ENCODE measurements at places on chromosomes 1 and 21.

GRCh38 chr1:2528016-2528415, 1.6 kb upstream of the PANK4 start:
- no peak for DNase-seq

- DNase-seq = no peak
Observed at GRCh38 chr1:204630132-204630905, 55.2 kb downstream of the LRRN2 start.

- no peak for DNase-seq
Observed at GRCh38 chr1:232463225-232463624, 166.7 kb downstream of the SIPA1L2 start.

DNA sequence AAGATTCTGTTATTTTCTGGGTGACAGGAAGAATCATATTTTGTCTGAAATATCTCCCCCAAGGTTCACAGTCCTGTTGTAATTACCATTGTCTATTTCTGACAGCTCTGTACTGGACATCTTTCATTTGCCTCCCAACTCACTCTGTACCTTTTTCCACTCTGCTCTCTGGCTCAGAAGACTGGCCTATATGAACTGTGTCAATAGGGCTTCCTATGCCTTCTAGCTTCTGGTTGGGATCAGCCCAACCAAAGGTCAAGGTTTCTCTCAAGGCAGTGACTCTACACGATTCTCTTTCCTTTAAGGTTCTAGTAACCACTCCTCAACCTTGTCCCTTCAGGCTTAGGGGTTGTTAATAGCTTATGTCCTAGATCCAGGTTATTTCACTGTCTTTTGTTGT, 17.5 kb downstream of the KLHL12 start:
- DNase-seq = no peak

GRCh38 chr21:41219498-41220207, 51.7 kb downstream of the BACE2 start:
- DNase-seq = no peak

DNA sequence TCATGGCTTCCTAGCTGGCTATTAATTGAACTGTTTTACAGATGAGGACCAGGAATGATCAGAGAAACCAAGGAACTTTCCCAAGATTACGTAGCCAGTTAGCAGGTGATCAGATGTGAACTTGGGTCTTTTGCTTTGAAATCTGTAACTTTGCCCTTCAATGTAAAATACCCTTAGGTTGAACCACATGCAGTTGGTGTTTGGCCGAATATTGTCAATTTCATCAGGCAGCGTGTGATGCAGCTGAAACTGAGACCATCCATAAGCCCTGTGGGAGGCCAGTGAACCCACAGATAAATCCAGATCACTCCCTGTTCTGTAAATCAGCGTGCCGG, 150.8 kb downstream of the ETS2 start:
- DNase-seq = no peak

- DNase-seq = no peak
Observed at GRCh38 chr1:1166642-1167397, 6.9 kb upstream of the TTLL10 start.

DNA sequence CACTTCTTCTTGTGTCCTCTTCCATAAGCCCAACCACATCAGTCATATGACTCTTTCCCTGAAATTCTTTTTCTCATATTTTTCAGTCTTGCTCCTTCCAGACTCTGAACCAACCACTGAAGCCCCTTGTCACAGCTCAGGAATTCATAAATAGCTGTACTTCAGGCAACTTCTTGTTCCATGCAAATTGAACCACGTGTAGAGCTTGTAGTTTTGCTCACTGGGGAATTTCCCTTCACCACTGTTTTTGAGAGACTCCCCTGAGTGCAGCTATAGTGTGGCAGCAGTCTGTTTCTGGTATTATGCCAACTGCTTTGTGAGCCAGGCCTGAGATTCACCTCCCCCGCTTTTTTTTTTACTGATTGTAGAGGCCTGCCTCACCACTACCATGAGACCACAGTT, 150.3 kb upstream of the SPAG17 start:
- no peak for DNase-seq

DNA sequence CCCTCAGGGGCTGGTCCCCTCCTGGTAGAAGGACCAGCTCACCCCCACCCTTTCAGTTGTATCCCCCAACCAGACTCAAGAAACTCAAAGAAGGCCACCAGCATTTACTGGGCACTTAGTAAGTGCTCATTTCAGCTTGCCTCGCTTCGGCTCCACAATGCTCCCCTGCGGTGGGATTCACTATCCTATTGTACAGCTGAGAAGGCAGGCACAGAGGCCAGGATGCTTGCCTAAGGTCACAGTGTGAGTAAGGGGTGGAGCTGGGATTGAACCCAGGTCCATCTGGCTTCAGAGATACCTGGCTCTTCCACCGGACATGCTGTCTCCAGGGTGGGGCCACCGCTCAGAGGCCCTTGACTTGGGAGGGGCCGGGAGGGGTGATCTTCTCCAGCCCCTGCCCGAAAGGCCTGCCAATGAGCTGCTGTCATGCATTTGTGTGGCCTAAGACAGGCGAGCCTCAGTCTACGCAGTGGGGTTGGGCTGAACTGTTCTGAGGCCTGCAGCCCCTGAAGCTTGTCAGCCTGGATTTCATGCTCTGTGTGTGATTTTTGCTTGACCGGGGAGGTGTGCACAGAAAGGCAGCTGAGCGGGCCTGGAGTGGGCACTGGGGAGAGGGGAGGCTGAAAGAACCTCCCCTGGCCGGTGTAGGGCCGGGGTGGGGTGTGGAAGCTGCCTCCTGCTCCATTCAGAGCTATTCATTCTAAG, 48.1 kb downstream of the DMRTB1 start:
- no peak for DNase-seq

DNA sequence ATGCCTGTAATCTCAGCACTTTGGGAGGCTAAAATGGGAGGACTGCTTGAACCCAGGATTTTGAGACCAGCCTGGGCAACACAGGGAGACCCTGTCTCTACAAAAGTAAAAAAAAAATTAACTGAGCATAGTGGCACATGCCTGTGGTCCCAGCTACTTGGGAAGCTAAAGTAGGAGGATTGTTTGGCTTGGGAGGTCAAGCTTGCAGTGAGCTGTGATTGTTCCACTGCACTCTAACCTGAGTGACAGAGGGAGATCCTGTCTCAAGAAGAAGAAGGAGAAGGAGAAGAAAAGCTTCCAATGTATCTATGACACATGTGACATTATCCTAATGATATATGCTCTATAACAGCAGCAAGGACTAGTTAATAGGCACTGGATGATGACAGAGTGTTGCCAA, 20.1 kb upstream of the ARHGAP29 start:
- no peak for DNase-seq

DNA sequence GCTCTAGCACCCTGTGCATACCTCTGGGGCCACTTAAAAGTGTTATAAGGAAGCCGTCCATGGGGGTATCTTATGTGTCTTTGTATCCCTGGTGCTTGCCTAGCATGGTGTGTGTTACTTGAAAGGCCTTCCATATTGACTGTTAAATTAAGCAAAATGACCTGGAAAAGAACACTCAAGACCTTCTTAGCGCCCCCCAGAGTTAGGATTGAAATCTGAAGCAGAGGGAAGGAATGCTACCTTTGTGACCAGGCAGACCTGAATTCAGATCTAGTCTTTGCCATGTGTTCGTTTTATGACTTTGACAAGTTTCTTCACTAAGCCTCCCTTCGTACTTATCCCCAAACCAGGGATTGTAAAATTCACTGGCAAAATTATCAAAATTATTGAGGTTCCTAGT, 59.9 kb downstream of the SLC22A15 start:
- DNase-seq = no peak

- DNase-seq = peak; percentile 86
Observed at GRCh38 chr1:247103859-247104591, at the start of gene ZNF669. TSS of gene ZNF669 (minus strand) at chr1:247104356. CDS start at chr1:247104199, 157 bp downstream.

DNA sequence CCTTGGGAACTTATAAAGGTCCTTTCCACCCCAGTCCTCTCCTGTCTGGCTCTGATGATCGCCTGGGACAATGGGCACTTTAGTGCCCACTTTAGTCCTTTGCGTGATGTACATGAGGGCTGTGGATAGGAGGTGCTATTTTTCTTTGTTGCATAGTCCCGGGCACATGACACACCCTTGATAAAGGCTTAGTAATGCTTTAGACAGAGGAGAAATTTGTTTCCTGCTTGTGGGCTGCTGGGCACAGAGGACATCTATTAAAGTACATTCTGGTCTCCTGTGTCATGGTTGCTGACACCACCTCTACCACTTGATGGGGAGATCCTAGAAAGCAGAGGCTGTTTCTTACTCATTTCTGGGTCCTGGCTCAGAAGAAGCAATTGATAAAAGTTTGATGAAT, 5.4 kb upstream of the KNCN start:
- no peak for DNase-seq

GRCh38 chr21:42040411-42041180, 30.4 kb upstream of the ZBTB21 start:
- DNase-seq = peak; percentile 47

DNA sequence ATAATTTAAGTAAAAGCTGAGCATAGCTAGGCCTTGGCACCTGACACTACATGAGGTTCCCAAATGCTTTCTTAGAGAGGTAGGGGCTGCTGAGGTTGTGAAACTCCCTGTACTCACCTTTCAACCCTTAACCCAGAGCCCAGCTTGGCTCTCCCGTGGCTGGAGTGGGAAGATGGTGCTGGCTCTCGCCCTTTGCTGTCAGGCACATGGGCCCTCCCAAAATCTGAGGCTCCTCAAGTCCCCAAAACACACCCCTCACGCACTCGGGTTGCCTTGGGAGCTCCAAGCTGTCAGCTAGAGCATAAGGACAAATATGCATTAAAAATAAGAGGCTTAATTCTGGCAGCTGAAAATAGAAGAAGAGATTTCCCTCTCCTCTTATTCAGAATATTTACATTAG, 46.7 kb upstream of the PLPPR4 start:
- DNase-seq = no peak

- no peak for DNase-seq
Observed at GRCh38 chr21:42376338-42376982, 10.1 kb upstream of the TFF1 start.

DNA sequence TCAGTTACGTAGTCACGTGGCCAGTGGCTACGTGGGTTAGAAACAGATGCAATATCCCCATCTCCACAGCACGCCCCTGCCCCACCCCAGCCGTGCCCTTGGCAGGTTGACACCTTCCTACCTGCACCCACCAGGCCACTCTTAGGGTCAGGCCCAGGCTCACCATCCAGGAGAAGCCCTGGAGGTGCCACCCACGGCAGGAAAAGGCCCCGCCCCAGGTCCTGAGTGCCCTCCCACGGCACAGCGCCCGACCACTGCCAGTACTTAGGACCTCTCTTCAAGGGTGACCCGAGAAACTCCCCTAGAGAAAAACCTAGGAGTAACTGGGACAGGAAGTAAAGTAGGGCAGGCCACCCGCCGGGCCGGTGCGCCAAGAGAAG, 1.5 kb downstream of the C1orf35 start:
- DNase-seq = no peak

DNA sequence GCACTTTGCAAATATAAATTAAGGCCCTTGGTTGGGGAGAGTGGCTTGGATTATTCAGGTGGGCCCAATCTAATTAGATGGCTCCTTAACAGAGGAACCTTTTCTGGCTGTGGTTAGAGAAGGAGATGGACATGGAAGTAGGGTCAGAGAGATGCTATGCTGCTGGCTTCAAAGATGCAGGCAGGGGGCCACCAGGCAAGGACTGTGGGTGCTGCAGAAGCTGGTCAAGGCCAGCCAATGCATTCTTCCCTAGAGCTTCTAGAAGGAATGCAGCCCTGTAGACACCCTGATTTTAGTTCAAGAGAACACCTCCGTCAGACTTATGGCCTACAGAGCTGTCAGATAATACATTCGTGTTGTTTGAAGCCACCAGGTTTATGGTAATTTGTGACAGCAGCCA, 3.7 kb upstream of the TMEM9 start:
- no peak for DNase-seq

DNA sequence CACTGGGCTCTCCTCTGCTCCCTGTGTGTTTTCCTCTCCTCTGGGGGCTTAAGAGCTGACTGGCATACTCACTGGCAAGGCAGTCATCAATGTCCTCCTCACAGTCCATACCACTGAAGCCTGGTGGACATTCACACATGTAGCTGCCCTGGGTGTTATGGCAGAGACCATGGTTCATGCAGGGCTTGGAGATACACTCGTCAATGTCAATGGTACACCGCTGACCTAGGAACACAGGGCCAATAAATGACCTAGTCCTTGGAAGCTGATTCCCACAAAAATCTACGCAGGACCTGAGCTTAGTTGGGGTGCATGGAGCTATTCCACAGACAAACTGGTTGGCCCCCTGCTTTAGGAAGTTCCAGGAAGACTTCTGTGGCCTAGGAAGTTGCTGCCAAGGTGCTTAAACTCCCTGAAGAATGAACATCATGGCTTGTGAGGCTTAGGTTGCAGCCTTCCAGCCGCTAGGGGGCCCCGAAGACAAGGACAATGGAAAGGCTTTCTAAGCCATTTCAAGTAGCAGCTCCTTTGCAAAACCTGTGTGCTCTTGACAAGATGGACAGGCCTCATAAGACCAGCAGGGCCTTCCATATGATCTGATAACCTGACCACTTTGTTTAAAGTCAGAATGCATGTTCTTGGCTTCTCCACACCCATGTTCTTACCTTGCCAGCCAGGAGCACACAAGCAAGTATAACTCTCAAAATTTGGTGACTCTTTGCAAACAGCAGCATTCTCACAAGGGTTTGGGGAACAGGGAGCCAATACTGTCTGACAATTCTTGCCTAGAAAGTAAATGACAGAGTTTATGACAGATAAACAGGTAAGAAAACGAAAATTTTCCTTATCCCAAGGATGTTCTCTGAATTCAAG, 52.3 kb upstream of the ADAM30 start:
- peak; percentile 61 for DNase-seq

DNA sequence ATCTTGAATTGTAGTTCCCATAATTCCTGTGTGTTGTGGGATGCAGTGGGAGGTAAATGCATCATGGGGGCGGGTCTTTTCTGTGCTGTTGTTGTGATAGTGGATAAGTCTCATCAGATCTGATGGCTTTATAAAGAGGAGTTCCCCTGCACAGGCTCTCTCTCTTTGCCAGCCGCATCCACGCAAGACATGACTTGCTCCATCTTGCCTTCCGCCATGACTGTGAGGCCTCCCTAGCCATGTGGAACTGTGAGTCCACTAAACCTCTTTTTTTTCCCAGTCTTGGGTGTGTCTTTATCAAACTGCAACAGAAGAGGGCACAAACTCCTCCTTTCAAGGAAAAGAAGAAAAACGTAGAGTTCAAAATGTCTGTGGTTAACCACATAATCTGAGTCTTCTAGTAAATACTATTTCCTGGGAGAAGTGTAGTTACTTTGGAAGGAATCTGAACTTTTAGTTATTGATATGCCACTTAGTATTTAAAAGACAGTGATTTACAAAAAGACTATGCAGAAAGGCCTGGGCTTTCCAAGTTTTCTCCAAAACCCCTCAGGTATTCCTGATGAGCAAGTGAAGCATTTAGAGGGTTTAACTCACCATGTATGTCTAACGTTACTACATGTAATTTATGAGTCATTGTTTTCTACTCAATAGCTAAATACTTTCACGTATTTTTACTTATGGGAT, 10.0 kb downstream of the ADAMTS1 start:
- no peak for DNase-seq

- no peak for DNase-seq
Observed at GRCh38 chr1:12153181-12153785, 13.5 kb upstream of the TNFRSF1B start.

- DNase-seq = no peak
Observed at GRCh38 chr1:171397851-171398469, 84.0 kb downstream of the FMO4 start.

GRCh38 chr1:200965111-200965805, 58.3 kb downstream of the KIF21B start:
- DNase-seq = no peak

GRCh38 chr1:42206164-42206563, 41.6 kb upstream of the GUCA2A start:
- no peak for DNase-seq
